Stimulated activated CD4-positive, alpha-beta T cell treated with anti-CD3 and anti-CD28 coated beads, Interleukin-4, amount 100 ng/mL, for 24 hours (primary cell): ENCODE measurements at places on chromosomes 5 and 9.
A peak's percentile ranks its signal among the peaks of the same experiment; 100 is the strongest.

GRCh38 chr9:131266266-131267229 lies 9.8 kb downstream of the FAM78A start:
- peak; percentile 58 for DNase-seq

DNA sequence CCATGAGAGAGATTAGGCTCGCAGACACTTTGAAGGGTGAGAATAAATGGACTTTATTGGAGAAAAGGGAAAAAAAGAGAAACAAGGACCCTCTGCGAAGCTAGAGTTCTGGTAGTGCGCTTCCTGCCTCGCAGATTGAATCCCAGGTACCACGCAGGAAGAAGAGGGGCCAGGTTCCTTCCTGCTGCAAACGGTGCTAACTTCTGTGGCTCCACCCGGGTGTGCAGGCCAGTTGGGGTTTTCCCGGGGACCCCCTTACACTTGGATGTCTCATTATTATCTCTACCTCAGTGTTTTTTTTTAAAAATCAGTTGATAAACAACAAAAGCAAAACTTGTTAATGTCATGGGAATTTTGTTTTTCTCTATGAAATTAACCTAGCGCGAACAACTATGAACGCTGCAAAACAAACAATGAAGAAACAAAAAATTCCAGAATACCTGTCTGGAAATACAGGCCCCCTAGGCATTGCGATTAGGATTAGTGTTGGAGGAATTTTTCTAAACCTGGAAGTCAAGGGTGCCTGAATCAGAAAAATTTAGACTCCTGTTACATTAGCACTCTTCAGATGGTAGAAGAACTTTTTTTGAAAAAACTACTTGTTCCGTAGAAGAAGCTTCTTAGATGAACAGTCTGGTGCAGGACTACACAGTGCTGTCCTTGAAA lies 414.5 kb downstream of the MAN2A1 start:
- no peak for DNase-seq

DNA sequence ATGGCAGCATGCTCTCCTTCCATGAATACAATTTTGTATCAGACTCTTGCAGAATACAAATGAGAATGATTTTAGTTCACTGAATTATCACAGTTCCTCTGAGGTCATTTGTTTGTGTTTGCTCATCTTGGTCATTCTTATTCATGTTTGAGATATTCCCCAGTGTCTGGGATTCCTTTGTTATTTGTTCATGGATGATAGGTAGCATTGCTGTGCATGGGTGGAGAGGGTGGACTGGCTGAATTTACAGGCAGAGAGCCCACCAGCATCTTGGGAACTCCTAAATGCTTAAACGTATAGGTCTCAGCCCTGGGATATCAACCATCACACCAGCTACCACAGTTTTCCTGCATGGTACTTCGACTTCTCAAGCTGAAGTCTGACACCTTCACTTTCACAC lies 459.8 kb downstream of the CCDC171 start:
- no peak for DNase-seq

- DNase-seq: peak; percentile 38
These were observed at the start of gene FOXD1 for GRCh38 chr5:73448463-73449136. FOXD1 (minus strand) TSS chr5:73448777; CDS start chr5:73448362, 415 bp downstream.

- DNase-seq: no peak
These were observed 9.9 kb upstream of the GM2A start for GRCh38 chr5:151243127-151243526.

DNA sequence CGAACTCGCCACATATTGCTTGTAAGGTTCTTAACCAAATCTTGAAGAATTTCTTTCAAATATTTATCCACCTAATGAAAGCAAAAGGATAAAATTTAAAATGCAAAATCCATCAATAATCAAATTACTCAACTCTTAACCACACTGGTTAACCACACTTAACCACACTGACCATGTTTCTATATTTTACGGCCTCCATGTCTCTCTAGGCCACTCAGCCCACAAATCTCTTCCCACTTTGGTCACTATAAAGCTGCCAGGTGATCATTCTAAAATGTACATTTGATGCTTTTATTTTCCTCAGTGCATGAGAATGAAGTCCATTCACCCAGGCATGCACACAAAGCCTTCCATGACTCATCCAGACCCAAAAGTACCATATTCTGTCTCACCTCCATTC lies 56.4 kb upstream of the OR2K2 start:
- no peak for DNase-seq

DNA sequence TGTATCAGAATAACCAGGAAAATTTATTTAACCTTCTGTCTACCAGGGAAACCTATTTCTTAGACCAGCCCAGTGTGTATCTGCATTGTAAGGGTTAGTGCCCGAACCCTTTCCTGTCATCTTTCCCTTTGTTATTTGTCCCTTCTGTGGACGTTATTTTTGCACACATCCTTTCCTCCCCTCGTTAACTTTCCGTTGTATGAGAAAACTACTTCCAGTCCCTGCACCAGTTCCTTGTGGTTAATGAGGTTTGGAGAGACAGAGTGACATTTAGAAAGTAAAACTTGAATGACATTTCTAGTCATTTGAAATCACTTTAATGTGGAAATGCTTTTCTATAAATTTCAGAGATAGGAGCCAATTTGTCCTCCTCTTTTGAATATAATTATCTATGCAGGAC lies 4.3 kb upstream of the IFNB1 start:
- DNase-seq: no peak

- DNase-seq: no peak
These were observed 22.3 kb upstream of the NR3C1 start for GRCh38 chr5:143425835-143426234.

DNA sequence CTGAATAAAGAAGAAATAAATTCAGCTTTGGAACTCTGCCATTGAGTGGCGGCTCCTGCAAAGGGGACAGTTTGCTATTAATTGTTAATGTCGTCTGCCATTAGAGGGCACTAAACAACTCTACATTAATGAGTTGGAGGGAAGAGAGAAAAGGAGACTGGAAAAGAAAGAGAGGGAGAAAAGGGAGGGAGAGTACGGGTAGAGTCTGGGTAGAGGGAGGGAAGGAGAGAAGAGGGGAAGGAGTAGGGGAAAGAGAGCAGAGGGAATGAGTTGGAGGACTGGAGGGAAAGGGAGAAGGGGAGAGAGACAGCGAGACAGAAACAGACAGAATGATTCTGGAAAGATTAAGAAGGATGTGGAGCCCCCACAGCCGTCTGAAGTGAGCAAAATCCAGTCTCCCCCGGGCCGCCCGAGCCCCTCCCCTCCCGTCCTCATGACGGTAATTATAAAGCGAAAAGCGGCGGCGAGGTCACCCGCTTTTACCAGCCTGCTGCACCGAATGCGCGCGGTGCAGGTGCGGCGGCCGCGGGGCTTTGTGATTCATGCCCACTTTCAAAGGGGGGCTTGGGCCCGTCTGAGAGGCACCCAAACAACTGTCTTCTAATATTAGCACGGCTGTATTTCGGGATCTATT lies 1.9 kb upstream of the FST start:
- DNase-seq: no peak

GRCh38 chr5:28548856-28549255 lies 1510.5 kb upstream of the CDH9 start:
- no peak for DNase-seq

DNA sequence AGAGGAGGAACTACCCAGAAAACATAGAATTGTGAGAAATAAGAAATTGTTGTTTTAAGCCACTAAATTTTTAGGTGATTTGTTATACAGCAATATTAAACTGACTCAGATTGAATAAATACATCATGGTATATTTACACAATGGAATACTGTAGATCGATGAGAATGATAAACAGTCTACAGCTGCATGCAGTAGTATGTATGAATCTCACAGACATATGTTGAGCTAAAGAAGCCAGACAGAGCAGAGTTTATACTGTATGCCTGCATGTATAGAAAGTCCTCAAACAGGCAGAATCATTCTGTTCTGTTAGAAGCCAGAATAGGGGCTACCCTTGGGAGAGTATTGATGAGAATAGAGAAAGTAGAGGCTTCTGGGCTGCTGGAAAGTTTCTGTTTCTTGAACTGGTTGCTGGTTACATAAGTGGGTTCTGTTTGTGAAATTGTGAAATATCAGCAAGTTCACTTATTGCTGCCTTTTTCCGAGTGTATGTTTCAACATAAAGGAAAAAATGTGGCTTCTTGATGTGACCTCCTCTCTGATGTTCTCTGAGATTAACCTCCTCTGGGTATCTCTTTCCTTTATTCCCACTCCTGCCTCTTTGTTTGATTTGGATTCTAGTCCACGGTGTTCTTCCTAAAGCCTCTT lies 9.6 kb downstream of the KIAA1958 start:
- DNase-seq: no peak

- no peak for DNase-seq
These were observed 220.9 kb upstream of the TRPC7 start for GRCh38 chr5:136586196-136586595.

DNA sequence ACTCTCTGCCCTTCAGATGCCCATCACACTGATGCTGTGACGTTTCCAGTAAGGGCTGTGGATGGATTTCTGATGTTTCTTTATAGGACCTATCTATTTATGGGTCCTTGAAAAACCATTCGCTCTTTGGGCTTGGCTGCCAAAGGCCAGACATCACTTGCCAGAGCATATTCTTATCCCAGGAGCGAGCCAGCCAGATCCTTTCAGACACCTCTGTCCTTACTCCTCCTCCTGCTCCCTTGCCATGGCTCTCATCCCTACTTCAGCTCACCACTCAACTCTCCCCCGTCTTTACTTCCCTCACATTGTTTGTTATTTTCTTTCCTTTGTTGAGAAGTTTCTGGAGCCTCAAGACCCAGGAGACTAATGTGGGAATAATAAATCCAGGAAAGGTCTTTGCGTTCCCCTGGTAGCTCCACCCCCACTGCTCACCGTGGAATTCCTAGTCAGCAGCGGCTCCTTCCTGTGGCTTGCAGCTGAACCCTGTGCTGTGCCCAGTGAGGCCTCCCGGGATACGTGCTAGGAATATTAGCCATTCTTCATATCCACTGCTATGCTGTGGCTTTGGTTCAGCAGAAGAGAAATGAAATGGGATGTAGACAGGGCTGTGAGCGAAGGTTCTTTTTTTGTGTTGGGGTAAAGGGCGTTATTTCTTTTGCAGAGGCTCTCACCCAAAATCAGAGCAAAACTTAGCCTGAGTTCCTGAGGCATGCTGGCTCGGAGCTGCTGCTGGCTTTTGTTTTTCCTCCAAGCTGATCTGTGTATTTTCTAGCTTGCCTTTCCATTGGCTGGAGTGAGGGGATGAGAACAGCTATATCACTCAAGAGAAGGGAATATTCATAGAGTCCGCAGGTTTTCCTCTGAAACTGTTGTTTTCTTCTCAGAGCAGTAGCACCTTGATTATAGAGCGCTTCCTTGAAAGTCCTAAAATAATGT lies 171.1 kb downstream of the SAXO1 start:
- DNase-seq: no peak

- no peak for DNase-seq
These were observed 98.6 kb upstream of the TLE1 start for GRCh38 chr9:81787747-81788632.

DNA sequence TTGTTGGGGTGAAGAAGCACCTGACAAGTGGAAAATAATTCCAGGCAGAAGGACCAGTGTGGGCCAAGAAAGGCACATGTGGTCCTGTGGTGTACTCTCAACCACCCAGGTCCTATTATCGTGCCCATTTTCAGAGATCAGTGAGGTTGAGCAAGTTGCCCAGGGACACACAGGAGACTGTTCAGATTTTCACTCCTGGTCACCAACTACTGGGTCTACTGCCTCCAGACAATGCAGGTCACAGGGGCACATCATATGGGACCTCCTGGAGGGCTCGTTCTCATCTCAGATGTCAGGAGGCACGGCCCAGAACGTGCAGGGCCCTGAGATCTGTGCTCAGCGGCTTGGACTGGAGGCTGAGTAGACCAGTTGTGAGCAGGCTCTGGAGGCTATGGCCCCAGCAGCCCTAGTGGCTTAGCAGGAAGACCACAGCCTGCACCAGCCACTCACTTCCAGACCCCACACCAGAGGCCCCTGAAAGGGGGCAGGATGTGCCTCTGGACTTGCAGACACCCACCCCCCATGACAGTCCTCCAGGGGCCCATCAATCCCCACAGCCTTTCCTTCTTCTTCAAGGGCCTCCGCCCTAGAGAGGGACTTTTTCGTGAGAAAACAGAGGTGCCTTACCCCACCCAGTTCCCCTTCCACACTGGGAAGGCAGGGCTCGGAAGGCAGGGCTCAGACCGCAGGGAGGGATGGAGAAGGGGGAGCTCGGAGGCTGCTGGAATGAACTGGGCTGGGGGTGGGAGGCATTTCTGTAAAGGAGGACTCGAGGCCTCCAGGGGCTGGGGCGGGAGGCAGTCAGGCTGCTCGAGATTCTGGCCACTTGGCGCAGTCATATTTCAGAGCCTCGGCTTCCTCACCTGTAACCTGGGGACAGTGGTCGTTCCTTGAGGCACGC lies 82.7 kb upstream of the NEURL1B start:
- DNase-seq: no peak

DNA sequence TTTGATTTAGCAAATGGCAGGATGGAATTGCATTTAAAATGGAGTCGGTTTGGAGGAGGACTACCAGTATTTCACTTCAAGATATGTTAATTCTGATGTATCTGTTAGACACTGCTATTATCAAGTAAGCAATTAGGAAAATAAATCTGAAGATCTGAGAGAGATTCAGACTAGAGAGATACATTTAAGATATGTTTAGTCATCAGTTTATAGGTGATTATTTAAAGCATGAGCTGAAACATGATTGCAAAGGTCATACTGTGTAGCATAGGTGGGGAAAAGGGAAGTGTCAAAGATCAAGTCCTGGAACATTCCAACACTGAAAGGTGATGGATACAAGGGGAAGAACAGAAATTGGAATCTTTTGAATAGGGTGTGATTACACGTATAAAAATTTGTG lies 79.1 kb downstream of the FAM174A start:
- no peak for DNase-seq

- no peak for DNase-seq
These were observed 41.9 kb downstream of the BNC2 start for GRCh38 chr9:16828340-16829281.

DNA sequence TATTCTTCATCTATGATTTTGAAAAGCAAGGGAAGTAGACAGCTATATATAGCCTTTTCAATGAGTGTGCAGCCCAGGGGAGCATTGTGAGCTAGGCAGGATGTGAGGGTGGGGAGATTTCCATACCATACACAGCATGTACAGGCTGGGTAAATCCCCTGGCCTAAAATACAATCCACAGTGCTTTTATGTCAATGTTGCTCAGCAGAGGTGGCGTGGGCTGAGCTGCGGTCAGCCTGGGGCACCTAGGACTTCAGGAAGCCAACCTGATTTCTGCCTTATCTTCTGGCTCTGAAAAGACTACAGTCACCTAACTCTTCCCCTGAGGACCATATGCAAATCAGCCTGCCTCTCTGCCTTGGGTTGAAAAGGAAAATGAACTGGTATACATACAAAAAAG lies 6.3 kb upstream of the GARIN3 start:
- DNase-seq: peak; percentile 92

GRCh38 chr5:172999372-172999973 lies 15.9 kb downstream of the ATP6V0E1 start:
- DNase-seq: no peak

DNA sequence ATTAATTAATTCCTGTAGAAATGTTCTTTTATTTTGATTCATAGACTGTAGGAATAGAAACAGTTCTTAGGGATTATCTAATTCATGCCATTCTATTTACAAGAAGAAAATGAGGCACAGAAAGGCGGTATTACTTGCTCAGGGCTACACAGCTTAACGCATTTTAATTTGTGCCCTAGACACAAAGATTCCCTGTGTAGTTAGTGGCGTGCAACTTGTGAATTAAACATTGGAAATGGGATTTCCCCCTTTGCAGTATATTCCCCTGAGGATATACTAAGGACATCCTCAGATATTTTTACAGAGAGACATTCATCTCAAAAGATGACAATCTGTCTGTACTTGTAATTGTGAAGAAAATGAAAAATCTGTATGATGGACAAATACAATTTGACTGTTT lies 108.1 kb downstream of the SGCD start:
- DNase-seq: no peak
